Activated CD4-positive, alpha-beta T cell treated with anti-CD3 and anti-CD28 coated beads for 1 hour (primary cell): ENCODE measurements at places on chromosomes 11 and 22.

DNA sequence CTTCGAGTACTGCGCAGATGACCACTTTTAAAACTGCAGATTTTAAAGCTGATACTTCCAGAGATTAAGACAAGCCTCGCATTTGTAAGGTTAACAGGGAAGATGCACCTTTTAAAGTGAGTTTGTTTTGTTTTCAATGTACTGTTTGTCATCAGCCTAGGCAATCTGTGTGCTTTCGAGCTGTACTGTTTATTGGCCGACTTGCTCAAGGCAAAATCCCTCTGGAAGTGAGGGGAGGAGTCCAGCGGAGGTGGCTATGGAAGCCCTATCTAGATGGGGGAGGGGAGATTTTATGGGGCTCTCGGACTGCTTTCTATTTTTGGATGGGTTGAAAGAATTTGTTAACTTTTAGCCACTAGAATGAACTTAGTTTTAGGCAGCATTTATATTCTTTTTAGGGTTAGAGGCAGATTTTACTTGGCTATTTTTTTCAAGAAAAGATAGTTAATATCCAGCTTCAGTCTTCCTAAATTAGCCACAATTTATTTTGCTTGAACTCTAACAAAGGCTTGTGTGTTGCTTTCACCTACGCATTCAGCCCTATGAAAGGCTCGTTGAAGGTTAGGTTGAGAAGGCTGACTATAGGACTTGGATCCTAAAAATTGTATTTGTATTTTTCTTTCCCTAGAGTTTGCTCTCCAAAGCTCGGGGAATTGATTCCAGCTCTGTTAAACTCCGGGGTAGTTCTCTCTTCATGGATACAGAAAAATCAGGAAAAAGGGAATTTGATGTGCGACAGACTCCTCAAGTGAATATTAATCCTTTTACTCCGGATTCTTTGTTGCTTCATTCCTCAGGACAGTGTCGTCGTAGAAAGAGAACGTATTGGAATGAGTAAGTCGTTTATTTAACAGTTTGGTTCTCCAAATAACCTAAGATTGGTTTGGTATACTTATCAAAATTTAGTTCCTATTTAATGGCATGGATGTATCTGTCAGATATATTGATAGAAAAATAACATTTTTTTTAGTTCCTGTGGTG, 2.1 kb downstream of the WEE1 start:
- DNase-seq, result no peak

GRCh38 chr11:75474240-75474639, 41.2 kb upstream of the KLHL35 start:
- no peak for DNase-seq

DNA sequence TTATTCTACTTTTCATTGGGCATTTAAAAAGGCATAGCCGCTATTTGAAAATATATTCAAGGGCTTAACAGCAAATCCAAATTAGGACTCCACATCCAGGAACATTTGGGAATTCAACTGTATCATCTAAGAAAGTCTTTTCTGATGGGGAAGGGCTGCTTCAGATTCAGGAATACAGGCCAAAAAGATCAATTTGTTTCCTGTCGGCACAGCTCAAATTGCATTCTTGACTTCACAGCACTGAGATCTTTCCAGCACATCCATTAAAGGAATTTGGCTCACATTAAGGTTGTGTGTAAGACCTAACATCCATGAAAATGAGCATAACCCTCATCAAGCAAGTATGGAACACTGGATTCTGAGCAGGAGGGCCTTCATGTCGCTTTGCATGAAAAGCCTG, 1169.5 kb upstream of the CCDC90B start:
- DNase-seq, result no peak

- DNase-seq, result no peak
These were observed 1.5 kb downstream of the ZNF143 start for GRCh38 chr11:9462172-9462799.

DNA sequence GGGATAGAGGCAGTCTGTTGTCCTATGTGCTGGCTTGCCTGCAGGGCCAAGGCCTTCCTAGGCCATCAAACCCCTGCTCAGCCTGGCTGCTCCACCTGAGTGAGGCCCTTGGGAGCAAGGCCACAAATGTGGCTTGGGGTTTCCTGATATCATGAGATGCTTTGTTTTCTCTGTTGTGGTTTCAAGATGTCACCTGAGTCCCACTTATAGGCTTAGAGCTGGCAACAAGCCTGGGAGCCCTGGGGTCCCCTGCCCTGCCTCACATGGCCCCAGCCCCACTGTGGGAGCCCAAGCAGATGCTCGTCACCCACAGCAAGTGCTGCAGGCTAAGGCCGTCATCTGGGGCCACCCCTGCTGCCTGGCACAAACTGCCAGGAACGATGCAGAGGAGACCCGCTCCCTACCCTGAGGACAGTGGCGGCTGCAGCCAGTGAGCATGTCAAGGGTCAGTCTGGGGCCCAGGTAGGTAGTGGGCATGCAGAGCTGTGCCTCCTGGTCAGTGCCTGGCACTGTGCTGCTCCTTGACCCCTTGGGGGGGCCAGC, 75.4 kb upstream of the KCNQ1OT1 start:
- DNase-seq, result no peak

- DNase-seq, result no peak
These were observed 263.8 kb downstream of the LUZP2 start for GRCh38 chr11:24760681-24761080.

DNA sequence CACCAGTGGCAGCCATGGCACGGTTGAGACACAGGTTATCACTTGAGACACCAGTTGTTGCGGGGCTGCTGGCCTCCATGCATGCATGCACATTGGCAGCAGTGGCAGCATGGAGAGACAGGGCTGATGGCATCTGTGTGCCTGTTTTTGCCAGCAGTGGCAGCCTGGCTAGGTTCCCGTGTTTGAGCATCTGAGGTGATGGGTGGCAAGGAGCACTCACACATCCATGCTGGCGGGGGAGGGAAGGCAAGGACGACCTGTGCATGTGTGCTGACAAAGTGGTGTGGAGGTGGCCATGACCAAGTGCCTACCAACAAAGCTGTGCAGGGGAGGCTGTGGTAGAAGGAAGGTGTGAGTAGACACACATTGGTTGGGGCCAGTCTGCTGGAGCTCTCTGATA, 133.5 kb downstream of the CNTN5 start:
- DNase-seq, result no peak

DNA sequence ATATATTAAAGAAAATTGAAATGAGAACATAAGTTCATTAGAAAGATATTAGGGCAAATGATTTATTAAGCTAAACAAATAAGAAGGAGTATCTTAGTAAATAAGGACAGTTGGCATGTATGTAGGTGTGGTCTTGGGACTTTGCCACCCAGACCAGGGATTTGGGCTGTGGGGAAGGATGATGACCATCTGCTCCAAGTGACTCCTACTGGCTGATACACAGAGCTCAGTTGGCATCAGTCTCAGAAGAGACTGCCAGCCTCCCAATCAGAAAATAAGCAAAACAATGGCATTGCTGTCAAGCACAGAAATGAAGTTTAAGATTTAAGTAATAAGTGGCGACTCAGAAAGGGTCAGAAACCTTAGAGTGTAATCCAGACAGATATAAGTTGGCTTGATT, 49.5 kb downstream of the PAX6 start:
- DNase-seq, result no peak

DNA sequence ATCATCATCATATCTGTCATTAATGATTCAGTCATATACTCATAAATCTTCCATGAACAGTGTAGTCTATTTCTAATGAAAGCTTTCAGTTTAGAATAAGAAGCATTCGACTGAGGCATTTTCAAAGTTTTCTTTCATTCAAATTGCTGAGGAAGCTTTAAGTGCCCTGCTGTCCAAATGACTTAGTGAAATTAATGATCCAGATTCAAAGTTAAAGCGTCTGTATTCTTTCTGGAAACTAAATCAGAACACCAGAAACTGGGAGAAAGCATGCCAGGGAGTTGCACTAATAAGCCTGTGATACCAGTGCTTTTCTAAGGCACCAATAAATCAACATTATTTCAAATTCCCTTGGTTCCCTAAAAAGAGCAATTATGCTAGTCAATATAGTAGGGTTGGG, 367.8 kb upstream of the ANO5 start:
- DNase-seq, result no peak

- DNase-seq, result no peak
These were observed 97.0 kb upstream of the DRD2 start for GRCh38 chr11:113572136-113572735.

DNA sequence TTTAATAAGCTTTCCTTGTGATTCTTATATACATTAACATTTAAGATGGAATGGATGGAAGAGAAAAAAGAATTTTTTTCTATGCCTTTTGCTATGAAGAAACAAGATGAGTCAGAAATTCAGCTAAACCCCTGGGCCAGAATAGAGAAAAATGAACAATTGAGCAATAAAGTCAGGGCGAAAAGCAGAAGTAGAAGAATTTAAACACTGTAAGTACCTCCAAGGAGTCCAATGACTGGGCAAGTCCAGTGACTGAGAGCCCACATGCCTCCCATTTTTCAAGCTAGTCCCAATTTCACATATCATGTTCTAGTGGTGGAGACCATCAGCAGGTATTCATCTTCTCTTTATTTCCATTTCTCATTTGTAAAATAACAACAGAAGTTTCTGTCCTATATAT, 18.6 kb upstream of the APLP2 start:
- DNase-seq, result no peak

DNA sequence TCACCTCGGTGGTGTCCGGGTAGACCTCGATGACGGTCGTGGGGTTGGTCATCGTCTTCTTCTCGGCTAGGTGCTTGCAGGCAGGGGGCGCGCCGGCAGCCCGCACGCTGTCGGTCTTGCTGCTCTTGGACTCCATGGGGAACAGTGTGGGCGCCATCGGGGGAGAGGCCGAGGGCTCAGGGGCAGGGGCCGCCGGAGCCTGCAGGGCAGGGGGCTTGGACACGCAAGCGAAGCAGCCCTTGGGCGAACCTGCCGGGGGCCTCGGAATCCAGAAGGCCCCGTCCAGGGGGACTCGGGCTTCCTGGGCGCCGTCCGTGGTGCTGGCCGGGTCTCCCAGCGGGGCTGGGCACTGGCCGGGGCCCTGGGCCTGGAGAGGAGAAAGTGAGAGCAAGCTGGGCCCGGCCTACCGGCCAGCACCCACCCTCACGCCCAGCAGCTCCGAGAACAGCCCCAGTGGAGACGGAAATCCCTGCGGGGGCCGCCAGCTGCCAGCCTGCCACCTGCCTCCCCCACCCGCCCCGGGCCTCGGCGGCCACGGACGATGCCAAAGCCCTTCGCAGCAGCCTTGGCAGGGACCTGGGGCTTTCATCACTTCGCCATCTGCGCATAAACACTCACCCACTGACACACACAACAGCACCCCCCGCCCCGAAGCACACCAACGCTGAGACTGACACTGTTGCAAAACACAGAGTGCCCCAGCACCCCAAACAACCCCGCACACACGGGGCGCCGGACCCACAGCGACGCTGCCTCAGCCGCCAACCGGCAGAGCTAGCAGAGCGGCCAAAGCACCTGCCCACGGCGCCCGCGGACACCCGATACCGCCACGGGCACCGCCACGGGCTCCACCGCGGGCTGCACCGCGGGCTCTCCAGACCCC, 2.4 kb downstream of the IFITM10 start:
- no peak for DNase-seq

GRCh38 chr11:46697303-46697702, 3.1 kb downstream of the ARHGAP1 start:
- DNase-seq, result no peak

DNA sequence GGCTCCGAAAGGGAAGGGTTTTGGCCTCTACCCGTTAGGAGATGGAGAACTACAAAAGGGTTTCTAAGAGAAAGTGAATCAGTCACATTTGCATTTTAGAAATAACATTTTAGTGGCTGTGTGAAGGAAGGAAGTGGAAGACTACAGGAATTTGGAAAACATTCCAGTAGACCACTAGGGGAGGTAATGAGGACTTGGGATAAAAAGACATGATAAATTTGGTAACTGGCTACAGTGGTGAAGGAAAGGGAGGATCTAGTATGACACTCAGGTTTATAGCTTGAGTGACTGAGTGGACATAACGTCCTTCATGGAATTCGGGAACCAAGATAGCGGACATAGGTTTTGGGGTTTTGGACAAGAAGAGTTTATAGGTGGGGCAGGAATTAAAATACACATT, 7.0 kb upstream of the RRM1 start:
- no peak for DNase-seq

DNA sequence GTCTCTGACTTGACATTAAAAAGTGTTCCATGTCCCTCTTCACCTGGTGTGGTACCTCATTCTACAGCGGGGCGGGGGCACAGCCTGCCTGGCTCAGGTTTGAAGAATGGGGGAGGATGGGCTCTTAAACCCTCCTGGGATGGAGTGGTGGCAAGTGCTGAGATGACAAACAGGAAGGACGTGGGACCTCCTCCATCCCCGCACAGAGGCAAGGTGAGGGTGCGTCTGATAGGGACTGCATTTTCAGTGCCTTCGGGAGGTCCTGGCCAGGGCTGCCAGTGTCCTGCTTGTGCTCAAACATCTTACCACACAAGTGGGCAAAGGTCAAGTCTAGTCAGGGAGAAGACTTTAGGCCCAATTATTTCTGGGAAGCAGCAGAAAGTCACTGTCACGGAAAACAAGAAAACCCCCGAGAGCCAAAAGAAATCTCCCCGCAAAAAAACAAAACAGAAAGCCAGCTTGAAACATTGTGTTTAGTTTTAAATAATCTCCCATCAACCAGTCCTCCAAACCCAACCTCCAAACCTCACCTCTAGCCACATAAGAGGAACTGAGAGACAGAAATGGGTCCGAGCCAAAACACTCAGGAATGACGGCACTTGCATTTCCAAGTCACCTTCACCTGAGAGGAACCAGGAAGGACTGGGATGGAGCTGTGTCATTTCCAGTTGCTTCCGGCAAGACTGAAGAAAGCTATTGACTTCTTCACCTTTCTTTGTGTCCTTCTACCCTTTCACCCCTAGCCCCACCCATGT, 966.5 kb downstream of the NTM start:
- no peak for DNase-seq

- DNase-seq, result no peak
These were observed 16.6 kb downstream of the CYB5R2 start for GRCh38 chr11:7656704-7657103.

- no peak for DNase-seq
These were observed at the start of gene TSPAN18 for GRCh38 chr11:44726283-44727113. Gene TSPAN18 (plus strand): TSS chr11:44726962. CDS start chr11:44906417, 179,455 bp downstream.

DNA sequence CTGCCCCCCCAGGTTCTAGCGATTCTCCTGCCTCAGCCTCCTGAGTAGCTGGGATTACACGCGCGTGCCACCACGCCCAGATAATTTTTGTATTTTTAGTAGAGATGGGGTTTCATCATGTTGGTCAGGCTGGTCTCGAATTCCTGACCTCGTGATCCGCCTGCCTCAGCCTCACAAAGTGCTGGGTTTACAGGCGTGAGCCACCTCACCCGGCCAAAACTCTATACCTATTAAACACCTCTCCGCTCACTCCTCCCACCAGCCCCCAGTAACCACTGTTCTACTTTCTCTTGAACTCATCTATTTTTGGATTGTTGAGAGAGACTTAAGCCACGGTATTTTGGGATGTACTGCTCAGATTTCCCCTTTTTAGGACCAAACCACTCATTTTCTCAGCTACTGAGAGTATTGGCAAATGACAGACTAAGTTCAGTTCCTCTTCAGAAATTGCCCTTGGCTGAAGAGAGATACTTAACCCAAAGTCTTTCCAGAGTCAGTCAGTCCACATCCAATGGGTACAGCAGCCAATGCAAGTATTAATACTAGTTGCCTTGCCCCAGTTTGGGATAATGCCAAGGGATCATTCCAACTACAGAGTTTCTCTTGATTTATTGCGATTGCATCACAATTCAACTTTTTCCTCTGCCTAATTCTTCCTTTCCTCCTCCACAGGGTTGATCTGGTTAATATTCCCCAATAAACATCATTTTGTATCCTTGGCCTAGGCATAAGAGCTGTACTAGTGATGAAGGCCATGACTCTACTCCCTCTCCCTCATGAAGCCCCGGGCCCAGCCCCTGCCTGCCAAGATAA, 36.8 kb upstream of the CSTF3 start:
- no peak for DNase-seq
